ENCODE measurements at places on chromosomes 7 and 10. TPM values are rescaled to one million over a fixed set of nuclear protein-coding genes. Genes with fewer than 3 reads are reported as not detected.

The CPN1 gene
- 3.0 TPM for polyA plus RNA-seq

The ARID5B gene
- polyA plus RNA-seq: 45.5 TPM

The CDHR3 gene
- 8.0 TPM for polyA plus RNA-seq

The IDI2 gene
- 0.11 TPM for polyA plus RNA-seq

The ZNF722 gene
- polyA plus RNA-seq: not detected

The PRR15 gene
- 14.6 TPM for polyA plus RNA-seq

The LRGUK gene
- polyA plus RNA-seq: 4.2 TPM

The DLX5 gene
- 0.18 TPM for polyA plus RNA-seq

The UCMA gene
- polyA plus RNA-seq: not detected

DNA sequence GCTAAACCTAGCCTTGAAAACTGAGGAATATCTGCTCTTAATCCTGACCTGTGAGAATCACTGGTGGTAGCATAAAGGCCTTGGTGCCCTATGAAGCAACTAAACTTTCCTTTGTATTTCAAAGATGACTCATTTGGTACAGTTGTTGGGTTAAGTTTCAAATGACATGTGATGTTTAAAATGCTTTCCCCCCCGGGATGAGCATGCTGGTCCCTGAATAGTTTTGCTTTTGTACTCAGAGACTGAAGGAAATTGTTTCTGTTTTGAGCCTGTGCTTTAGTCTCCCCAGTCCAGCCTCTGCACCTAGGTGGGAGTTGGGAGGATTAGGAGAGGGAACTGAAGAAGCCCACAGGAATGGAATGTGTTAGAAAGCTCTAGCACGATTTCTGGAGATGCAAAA lies 258.9 kb upstream of the NPY start:
- DNase-seq: no peak

DNA sequence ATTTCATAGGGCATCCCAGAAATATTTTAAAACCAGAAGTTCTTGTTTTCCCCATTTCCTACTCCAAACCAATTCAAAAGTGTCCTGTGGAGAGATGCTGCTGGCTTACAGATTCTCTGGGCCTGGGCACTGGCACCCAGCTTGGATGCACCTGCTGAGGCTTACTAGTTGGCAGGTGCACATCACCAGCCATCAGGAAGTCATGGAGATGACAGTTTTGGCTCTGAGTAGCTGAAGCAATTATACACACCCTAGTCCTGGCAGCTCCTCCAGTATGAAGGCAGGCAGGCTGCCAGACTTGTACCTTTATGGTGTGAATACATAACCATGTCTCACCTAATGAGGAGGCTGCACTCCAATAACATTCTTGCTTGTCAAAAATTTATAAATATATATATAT lies 276.6 kb upstream of the GHITM start:
- DNase-seq: no peak

DNA sequence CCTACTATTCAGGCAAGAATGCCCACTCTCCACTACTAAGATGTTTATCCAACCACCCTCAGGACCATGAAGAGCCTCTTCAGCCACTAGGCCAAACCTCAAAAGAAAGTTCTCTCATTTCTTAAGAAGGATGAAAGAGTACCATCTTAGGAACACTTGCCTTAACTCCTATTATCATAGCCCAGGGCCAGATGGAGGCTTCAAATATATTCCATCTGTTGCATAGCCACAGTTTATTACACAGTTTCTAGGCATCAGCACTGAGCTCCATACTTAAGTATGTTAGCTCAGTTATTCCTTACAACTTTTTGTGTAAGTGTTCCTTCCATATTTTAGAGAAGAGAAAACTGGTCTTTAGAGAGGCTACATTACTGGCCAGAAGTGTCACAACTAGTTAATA lies 37.4 kb upstream of the YAE1 start:
- DNase-seq: no peak

GRCh38 chr10:121414366-121415062 lies 183.7 kb downstream of the FGFR2 start:
- no peak for DNase-seq

DNA sequence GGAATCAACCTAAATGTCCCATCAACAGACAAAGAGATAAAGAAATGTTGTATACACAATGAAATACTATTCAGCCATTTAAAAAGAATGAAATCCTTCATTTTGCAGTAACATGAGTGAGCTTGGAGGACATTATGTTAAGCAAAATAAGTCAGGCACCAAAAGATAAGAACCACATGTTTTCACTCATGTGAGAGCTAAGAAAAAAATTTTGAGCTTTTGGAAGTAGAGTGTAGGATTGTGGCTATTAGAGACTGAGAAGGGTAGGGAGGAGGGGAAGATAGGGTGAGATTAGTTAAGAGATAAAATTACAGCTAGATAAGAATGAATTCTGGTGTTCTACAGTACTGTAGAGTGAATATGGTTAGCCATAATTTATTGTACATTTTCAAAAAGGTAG lies 8.3 kb upstream of the YAE1 start:
- no peak for DNase-seq

- DNase-seq: peak; percentile 25
Measured at GRCh38 chr10:94630017-94630688, 53.4 kb upstream of the CYP2C18 start.

DNA sequence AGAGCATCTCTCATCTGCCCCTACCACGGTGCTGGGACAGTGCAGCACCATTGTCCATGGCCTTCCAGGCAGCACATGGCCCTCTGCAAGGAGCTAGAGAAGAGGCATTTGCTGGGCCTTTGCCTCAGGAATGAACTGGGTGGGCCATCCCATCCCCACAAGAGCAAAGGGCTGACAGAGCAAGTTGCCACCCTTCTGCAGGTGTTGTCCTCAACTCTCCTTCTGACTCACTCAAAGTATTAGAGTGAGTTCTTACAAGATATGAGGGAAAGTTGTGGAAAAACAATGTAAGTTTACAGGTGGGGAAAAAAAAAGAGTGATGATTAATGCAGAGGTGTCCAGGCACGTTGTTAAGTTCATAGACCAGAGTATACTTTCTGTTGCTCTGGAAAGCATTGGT lies 261.2 kb downstream of the SKIDA1 start:
- no peak for DNase-seq

DNA sequence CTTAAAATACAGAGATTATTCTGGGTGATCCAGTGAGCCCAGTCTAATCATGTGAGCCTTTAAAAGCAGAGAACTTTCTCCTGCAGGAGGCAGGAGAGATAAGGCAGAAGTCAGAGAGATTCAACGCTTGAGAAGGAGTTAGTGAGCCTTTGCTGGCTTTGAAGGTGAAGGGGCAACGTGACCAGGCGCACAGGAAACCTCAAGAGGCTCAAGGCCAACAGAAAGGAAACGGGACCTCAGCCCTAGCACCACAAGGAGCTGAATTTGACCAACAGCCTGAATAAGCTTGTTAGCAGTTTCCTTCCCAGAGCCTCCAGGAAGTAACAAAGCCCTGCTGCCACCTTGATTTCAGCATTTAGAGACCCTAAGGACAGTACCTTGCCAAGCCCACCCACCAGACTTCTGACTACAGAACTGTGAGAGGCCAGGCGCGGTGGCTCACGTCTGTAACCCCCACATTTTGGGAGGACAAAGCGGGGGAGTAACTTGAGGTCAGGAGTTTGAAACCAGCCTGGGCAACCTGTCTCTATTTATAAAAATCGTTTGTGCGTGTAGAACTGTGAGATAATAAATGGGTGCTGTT lies 87.3 kb upstream of the KAT6B start:
- DNase-seq: no peak

GRCh38 chr10:124605856-124606812 lies 138.0 kb downstream of the FAM53B start:
- DNase-seq: no peak

GRCh38 chr7:80686576-80686975 lies 48.1 kb downstream of the CD36 start:
- DNase-seq: no peak

DNA sequence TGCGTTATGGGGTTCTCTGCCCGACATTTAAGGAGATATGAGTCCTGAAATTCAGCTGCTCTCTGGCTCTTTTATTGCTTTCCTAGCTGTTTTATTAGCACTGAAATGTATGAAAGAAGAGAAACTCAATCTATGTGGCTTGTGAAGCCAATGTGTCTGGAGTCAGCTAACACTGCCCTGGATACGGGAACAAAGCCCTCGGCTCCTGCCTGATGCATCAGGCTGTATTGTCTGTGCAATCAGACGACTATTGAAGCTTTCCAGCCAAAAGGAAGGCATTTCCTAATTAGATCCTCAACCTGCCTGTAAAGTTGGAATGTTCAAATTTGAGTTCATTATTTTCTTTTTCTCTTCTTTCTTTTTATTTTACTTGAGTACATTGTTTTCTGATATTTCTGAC lies 22.0 kb upstream of the TM9SF3 start:
- no peak for DNase-seq
